ENCODE measurements at places on chromosomes 12 and 14.

DNA sequence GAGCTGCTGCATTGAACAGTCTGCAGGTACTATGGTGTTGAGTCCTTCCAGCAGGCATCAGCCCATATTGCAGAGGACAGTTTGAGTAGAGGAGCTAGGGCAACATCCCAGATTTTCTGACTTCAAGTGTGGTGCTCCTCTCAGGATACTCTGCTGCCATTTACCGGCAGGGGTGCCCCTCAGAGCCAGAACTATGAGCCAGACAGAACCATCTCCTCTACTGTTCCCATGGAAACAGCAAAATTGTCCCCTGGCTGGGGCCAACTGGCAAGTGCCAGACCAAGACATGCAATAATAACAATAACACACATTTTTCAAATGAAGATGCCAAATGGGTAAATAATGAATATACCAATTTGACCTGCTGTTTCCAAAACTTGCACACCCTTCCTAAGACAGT, 102.9 kb downstream of the ADCK1 start:
- DNase-seq = no peak

DNA sequence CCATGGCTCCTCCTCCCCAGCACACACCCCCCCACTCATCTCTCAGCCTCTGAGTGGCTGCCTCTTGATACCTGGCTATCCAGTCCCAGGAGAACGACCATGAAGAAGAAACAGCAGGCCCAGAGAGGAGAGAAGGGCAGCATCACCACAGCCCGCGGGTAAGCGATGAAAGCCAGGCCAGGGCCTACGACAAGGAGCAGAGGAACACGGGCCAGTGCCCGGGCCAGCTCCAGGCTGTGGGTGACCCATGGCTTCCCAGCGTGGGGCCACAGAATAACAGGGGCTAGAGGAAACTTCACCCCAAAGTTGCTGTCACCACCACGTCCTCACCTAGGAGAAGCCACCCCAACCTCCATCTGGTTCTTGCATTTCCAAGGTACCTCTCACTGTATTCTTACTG, 10.4 kb upstream of the SLC6A12 start:
- DNase-seq = no peak

- DNase-seq = no peak
These were observed 164.9 kb downstream of the DYRK2 start for GRCh38 chr12:67813456-67813904.

- no peak for DNase-seq
These were observed 9.1 kb downstream of the FAM181A start for GRCh38 chr14:93936245-93936644.

DNA sequence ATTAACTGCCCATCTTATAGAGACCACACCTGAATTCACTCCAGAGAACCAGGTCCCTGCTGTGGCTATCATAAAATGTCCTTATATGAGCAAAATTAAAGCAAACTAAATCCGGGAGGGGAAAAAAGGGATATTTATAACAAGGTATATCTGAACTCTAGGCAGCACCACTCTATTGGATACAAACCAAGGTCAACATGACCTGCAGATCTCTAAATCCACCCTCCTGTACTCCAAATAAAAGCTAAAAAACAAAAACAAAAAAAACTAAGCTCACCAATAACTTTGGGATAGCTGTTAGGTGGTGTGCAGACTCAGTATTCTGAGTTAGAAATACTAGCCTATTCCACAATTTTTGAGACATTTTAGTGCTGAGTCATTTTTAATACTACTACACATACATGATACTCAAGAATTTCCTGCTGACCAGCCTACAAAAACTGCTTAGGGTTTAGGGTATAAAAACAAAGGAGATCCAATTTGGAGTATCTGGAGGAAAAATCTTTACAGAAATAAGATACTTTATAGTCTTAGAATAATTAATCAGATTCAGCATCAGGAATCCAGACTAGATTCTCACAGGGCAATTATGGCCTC, 46.6 kb upstream of the LTBP2 start:
- no peak for DNase-seq

- no peak for DNase-seq
These were observed 16.9 kb upstream of the KRT7 start for GRCh38 chr12:52216100-52216499.

DNA sequence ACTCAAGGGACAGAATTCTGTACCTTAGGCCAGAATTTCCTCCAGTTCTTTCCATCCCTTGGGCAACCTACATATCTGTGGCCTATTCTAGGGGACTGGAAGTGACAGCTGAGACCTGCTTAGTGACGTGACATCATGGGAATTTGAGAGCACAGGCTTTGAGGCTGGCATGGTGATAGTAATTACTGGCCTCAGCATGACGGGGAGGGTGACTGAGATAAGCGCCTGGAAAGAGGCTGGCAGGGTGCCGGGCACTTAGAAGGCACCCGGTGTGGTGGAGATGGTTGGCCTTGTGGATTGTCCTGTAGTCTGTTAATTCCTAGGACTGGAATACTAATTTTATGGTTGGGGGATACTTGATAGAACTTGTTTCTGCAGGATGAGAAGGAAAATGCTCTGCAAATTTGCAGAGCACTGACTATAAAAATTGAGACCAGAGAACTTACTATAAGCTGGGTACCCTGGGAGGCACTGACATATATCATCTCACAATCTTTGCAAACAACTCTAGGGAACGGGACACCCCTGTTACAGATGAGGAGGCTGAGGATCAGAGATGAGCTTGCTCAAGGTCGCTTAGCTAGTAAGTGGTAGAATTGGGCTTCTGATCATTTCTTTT, 42.2 kb upstream of the TBX3 start:
- no peak for DNase-seq
